Neural crest cell (in vitro differentiated cells): ENCODE measurements at places on chromosomes 11 and 22.

DNA sequence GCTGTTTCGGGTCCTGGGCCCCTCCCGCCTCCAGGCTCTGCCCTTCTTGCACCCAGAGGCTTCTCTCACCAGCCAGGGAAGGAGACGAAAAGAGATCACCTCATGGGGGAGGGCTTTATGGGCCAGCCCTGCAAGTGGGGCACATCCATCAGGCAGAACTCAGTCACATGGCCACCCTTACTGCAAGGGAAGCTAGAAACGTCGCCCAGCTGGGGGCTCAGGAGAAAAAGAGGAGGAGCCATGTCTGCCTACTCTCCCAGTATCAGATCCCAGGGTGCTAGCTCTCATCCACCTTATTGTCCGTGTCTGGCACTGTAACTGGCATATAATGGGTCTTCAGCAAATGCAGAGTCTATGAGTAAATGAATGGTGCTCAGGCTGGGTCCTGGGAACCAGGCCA is 24.2 kb downstream of the MFNG start:
- H3K36me3 ChIP-seq = no peaks in the 10 kb centered on the region
- peaks cover 59% of the 10 kb centered on the region for H3K27me3 ChIP-seq
- no peaks in the 10 kb centered on the region for H3K4me1 ChIP-seq
- H3K4me3 ChIP-seq = no peak overlapping the region
- H3K27ac ChIP-seq = no peak overlapping the region

- no peak for DNase-seq
- no peak overlapping the region for H3K4me3 ChIP-seq
- H3K27me3 ChIP-seq = peaks cover 11% of the 10 kb centered on the region
- no peaks in the 10 kb centered on the region for H3K36me3 ChIP-seq
- no peak overlapping the region for H3K27ac ChIP-seq
Measured at GRCh38 chr11:60589611-60590010, 74.4 kb downstream of the MS4A13 start.

GRCh38 chr11:39810358-39810757 is 1649.1 kb downstream of the LRRC4C start:
- no peak for DNase-seq
- no peaks in the 10 kb centered on the region for H3K27me3 ChIP-seq
- no peaks in the 10 kb centered on the region for H3K4me1 ChIP-seq
- H3K27ac ChIP-seq = no peak overlapping the region

DNA sequence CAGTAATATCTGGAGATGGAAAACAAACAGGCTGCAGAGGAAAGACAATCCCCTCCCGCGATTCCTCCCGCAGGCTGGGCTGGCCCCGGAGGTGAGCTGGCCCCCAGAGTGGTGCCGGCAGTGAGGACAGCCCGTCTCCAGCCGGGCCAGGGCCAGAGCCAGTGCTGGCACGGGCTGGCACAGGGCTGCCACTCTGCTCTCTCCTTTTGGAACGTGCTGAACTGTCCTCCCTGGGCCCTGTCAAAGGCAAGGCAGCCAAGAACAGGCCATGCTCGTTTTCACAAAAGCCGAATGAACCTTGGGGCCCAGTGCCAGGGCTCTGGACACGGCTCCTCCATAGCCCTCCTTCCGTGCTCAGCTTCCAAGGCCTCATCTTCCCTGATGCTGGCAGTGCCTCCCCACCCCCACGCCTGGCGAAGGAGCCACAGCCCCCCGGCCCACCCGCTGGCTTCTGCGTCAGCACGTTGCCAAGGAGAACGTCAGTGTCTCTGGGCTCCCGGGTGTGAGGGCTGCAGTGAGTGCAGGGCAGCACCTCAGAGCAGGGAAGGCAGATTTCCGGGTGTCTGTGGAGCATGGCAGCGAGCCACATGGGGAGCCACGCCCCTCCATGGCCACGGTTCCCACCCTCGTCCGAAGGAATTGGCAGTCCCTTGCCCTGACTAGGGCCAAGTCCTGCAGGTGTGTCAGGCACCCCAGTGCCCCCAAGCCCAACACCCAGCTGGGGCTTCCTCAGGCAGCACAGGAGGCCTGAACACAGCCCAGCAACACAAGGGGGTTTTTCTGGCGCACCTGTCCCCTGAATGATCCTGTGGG is 28.6 kb downstream of the GNAZ start:
- no peak overlapping the region for H3K27ac ChIP-seq
- H3K27me3 ChIP-seq = no peaks in the 10 kb centered on the region
- no peaks in the 10 kb centered on the region for H3K36me3 ChIP-seq
- no peaks in the 10 kb centered on the region for H3K4me1 ChIP-seq
- no peak overlapping the region for H3K4me3 ChIP-seq

GRCh38 chr11:11661326-11662040 is 39.7 kb upstream of the GALNT18 start:
- no peak for DNase-seq
- H3K27me3 ChIP-seq = no peaks in the 10 kb centered on the region
- no peaks in the 10 kb centered on the region for H3K36me3 ChIP-seq
- H3K27ac ChIP-seq = no peak overlapping the region

DNA sequence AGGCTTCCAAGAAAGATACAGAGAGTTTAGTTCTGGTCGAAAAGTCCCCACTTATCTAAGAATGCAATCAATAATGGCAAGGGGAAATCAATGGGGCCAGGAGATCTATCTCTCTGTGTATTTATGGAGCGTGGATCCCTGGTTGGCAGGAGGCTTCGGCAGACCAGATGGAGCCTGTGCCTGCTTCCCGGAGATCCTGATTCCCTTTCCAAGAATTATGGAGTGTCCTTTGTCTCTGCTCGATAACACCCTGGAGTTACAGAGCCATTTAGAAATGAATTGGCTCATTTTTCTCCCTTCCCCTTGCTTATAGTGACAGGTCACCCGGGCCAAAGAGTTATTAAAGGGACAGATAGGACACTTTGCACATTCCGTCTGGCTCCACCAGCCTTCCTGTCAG is 92.4 kb downstream of the ISX start:
- DNase-seq = no peak
- H3K27ac ChIP-seq = no peak overlapping the region
- no peak overlapping the region for H3K4me3 ChIP-seq
- peaks cover 30% of the 10 kb centered on the region for H3K27me3 ChIP-seq
- H3K36me3 ChIP-seq = no peaks in the 10 kb centered on the region

DNA sequence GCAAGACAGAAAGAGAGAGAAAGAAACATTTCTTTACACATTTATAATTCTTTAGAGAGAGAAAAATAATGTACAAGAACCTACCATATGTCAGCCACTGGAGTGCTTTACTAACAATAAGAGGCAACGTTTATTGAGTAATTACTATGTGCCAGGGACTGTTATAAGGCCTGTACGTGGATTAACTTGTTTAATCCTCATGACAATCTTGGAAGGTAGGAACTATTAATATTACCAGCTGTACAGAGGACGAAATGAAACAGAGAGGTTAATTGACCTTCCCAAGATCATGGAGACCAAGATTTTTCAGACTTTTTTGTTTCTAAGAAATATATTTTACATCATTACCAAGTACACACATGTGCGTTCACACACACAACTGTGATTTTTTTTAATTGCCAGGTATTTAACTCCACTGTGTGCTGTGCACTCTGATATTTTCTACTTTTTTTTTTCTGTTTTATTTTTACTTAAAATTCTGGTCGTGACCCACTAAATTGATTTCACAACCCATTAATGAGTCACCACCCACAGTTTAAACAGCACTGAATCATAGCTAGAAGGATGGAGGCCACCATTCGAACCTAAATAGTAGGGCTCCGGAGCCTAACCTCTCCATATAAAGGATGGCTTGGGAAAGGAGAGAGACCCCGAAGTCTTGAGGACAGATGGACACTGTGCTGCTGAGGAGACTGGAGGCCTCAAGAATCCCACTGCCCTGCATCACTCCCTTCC is 21.4 kb downstream of the CREB3L1 start:
- no peak overlapping the region for H3K4me3 ChIP-seq
- H3K27ac ChIP-seq = no peak overlapping the region
- H3K4me1 ChIP-seq = no peaks in the 10 kb centered on the region
- H3K27me3 ChIP-seq = peaks cover 27% of the 10 kb centered on the region
- no peak for DNase-seq
- no peaks in the 10 kb centered on the region for H3K36me3 ChIP-seq
